ENCODE measurements at places on chromosomes 12 and 14. TPM values are rescaled to one million over a fixed set of nuclear protein-coding genes. Genes with fewer than 3 reads are reported as not detected.

VRTN gene
- polyA plus RNA-seq, result not detected

C12orf50 gene
- polyA plus RNA-seq, result not detected

BMAL2 gene
- polyA plus RNA-seq, result 0.83 TPM

EML1 gene
- 14.9 TPM for polyA plus RNA-seq

AKAP3 gene
- polyA plus RNA-seq, result 1.0 TPM

TSPAN8 gene
- 6.8 TPM for polyA plus RNA-seq

KCNH3 gene
- 1.3 TPM for polyA plus RNA-seq

REC8 gene
- polyA plus RNA-seq, result 6.9 TPM

GPX2 gene
- polyA plus RNA-seq, result 5.0 TPM

PTGDR gene
- not detected for polyA plus RNA-seq

STYK1 gene
- polyA plus RNA-seq, result not detected

ADGRD1 gene
- polyA plus RNA-seq, result 15.4 TPM
